Left lobe of liver (tissue), 2 donors: ENCODE measurements at places on chromosomes 5 and 9. TPM values are rescaled to one million over a fixed set of nuclear protein-coding genes. Genes with fewer than 3 reads are reported as not detected.

The FAM81B gene
- total RNA-seq = not detected

GRCh38 chr5:173396311-173396993 is 68.2 kb upstream of the STC2 start:
- no peak for DNase-seq

DNA sequence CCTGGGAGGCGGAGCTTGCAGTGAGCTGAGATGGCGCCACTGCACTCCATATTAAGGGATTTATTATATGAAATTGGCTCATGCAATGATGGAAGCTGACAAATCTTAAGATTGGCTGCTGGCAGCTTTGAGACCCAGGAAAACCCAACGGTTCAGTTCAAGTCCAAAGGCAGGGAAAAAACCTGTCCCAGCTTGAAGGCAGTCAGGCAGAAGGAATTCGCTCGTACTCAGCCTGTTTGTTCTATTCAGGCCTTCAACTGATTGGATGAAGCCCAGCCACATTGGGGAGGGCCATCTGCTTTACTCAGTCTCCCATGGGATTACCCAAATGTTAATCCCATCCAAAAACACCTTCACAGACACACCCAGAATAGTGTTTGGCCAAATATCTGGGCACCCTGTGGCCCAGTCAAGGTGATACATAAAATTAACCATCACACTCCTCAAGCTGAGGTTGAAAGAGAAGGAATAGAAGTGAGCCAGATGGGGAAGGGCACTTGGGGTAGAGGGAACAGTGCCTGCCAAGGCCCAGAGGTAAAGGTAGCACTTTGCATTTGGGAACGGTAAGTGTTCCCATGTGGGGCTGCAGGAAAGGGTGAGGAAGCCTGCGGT is 8.5 kb upstream of the ORM1 start:
- DNase-seq = peak; percentile 45

The FOXD4L6 gene
- total RNA-seq = not detected

DNA sequence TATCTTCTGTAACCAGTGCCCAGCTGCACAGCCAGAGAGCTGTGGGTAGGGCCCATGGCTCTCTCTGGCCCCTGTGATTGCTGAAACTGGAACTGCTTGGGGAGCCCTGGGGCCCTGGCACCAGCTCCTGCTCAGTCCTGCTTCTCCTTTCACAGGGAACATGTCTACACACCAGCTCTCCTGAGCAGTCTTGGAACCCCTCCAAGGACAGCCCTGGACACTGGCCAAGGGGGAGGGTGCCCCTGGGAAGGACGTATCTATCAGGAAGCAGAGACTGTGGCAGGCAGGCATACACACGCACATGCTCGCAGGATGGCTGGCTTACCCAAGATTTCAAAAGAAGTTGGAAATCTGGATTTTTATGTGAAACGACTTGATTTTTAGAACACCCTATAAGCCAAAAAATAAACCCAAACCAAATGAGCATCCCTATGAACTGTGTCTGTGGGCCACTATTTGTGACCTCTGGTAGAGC is 8.8 kb upstream of the TRAF1 start:
- DNase-seq = peak; percentile 99

DNA sequence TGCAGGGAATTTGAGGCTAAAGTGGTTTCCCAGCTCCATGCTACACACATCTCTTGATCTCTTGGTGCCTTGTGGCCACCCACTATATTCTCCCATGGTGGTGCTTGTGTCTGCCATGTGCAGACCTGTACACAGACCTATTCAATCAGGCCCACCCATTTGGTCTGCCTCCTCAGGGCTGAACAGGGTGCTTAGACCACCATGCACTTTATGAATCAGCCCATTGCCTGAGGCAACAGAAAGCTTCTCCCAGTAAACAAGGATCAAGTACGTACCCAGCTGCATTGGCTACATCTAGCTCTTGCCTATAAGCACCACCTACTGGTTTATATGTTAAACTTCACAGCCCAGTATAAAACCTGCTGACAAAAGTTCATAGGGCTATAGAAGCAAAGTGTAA is 664.3 kb upstream of the EDIL3 start:
- DNase-seq = no peak

The SARDH gene
- 208 TPM for total RNA-seq

- DNase-seq = no peak
Observed at GRCh38 chr9:72911816-72912215, 41.0 kb downstream of the ALDH1A1 start.

The GNPDA1 gene
- total RNA-seq = 8.8 TPM

- peak; percentile 45 for DNase-seq
Observed at GRCh38 chr5:177444106-177445051, 2.2 kb upstream of the PRR7 start.

The WNK2 gene
- 3.7 TPM for total RNA-seq

GRCh38 chr5:138032028-138032571 is 779 bp downstream of the FAM13B start:
- no peak for DNase-seq

DNA sequence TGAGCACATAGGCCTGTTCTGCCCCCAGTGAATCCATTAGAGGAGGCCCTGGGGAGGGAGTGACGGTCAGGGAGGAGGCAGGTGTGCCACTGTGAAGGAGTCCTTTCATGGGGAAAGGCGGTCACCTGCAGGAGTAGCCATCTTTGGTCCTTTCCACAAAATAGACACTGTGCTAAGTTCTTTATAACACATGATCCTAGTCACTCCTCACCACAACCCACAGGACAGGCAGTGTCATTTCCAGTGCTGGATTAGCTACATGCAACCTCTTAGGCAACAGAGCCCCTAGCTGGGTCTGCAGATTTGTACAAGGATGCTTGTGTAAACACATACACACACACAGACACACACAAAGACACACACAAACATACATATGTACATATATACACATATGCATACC is 18.3 kb downstream of the DOCK2 start:
- no peak for DNase-seq

- DNase-seq = no peak
Observed at GRCh38 chr5:111691914-111692313, 65.1 kb downstream of the NREP start.

- no peak for DNase-seq
Observed at GRCh38 chr9:17476401-17476800, 102.5 kb upstream of the SH3GL2 start.

DNA sequence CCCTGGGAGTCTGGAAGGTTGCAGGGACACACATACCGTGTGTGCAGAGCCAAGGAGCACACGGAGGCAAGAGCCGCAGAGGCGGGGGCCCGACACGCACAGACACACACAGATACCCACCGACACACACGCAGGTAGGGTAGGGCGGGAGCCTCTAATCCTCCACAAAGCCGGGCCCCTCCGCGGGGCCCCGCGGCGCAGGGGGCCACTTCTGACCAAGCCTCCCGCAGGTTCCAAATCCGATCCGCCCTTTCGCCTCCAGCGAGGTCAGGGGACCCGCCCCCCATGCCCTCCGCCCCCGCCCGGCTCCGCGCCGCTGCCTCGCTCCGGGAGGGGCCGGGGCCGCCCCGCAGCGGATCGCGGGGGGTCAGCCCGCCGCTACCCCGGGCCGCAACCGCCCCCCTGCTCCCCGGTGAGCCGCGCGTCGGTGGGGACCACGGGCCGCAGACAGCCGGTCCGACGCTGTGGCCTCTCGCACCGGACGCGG is 1.4 kb upstream of the LMX1B start:
- no peak for DNase-seq

The C6 gene
- 487 TPM for total RNA-seq

The RUSC2 gene
- total RNA-seq = 9.1 TPM

DNA sequence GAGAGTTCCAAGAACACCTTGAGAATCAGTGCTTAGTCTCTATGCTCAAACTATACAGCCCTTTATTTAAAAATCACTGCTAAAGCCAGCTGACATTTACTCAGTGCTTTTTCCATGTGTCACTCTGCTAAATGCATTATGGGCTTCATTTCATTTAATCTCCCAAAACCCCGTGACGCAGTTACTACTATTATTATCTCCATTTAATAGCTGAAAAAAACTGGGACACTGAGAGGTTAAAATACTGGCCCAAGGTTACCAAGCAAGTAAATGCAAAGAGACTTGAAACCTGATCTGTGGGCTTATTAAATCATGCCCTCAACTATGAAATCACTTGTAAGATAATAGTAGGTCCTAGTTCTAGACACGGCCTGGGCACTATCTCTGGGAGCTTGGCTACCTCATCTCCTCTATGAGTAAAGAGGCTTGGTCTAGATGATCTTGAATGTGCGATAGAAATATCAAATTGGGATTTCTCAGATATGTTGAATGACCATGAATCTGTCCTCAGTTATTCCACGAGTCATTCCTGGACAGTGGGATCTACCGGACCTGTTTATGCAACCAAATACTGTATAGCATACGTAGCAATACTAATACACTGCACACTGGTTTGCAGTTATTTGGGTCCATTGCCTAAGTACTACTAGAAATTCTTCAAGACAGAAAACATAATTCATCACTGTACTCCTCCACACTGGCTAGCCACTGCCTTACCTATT is 32.3 kb downstream of the MARCHF11 start:
- no peak for DNase-seq

- no peak for DNase-seq
Observed at GRCh38 chr5:170771496-170771895, 12.0 kb upstream of the GABRP start.

DNA sequence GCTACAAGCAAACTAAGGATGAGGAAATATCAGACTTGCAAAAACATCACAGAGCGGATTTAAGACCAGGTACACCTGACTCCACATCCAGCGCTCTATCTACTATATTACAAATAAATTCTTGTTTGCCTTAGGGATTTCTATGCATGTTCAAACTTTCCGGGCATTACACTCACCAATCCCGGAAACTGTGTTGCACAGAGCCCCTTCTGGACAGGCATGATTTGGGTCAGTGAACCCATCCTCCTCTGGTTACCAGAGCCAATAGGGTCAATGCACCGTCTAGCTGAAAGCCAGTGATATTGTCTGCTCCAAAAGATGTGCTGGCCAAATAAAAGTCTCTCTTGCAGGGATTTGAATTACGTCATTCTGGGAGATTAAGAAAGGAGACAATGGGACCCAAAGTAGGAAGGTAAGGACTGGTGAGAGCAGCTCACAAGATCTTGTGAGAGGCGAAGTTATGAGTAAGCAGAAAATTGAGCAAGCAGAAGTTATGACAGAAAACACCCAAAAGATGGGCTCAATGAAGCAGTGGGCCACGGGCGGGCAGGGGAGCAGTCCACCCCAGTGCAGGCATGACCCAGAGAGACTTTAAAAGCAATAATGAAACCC is 155.8 kb upstream of the RAI14 start:
- peak; percentile 67 for DNase-seq

- DNase-seq = no peak
Observed at GRCh38 chr5:146754621-146755020, 123.9 kb downstream of the PPP2R2B start.

The LCN12 gene
- 30.3 TPM for total RNA-seq

GRCh38 chr5:137470111-137470920 is 28.8 kb downstream of the SPOCK1 start:
- no peak for DNase-seq

The GABRB2 gene
- not detected for total RNA-seq

The LMX1B gene
- not detected for total RNA-seq

DNA sequence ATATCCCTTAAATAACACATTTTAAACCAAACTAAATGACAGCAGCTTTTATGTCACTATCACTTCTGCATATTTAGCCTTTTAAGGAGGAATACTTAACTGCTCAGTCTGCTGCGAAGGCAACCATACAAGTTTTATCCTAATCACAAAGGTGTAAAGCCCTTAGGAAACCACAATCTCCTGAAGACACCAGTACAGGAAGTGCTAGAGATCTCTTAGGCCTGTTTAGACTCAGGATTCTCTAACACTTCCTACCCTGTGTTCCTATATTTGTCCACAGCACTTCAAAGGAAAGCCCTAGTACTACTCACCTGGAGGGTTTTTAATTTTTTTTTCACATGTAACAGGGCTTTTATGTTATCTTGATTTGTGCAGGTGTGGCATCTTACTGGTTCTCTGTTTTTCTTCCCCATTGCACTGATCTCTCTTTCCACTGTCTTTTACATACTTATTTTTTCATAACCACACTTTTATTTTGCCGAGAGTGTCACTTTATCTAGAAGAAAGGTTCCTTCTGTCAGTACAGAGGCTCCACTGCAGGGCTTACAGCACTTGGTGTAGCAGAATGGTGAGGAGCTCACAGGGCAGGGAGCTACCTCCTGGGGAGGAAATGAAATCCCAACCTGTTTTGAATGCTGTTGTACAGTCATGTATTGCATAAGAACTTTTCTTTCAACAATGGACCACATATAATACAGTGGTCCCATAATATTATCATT is 1060.6 kb upstream of the ACO1 start:
- DNase-seq = no peak

DNA sequence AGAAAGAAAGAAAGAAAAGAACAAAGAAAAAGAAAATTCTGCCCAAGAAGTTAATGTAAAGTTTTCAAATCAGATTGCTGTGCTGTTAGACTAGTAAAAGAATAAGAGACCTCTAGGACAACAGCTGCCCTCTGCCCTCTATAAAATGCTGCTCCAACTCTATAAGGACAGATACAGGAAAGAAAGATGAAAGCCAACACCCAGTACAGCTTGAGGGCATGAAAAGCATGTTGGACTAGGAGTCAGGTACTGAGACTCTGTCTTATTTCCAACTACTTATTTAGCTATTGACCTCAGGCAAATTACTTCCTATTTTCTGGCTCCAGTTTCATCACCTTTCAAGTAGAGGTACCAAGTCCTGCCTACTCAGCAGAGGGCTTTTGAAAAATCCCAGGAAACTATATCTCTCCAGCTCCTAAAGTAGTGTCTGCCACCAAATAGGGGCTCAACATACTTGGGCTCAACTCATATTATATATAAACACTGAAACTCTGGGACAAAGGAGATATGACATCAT is 5.7 kb downstream of the HBEGF start:
- no peak for DNase-seq

The KIAA0825 gene
- total RNA-seq = 3.1 TPM

The MEGF10 gene
- total RNA-seq = 1.4 TPM

- no peak for DNase-seq
Observed at GRCh38 chr9:130662970-130663257, 1.5 kb upstream of the PRDM12 start.

DNA sequence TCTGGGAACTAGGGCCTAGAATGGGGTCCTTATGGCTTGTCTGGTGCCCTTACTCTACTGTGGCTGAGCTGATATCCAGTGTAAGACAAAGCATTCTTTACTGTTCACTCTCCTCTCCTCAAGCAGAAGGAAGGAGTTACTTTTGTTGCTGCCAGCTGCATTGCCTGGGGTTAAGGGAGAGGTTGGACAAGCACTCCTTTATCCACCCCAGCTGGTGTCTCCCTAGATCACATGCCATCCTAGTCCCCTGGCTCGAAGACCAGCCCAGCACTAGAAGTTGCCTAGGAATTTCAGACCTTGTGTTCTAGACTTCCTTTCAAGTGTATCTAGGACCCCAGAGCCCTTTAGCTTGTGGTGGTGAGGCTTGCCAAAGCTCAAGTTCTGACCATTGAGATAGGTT is 1051.5 kb upstream of the C9orf72 start:
- DNase-seq = no peak
